ENCODE measurements at places on chromosomes 7 and 10.
A peak's percentile ranks its signal among the peaks of the same experiment; 100 is the strongest.

DNA sequence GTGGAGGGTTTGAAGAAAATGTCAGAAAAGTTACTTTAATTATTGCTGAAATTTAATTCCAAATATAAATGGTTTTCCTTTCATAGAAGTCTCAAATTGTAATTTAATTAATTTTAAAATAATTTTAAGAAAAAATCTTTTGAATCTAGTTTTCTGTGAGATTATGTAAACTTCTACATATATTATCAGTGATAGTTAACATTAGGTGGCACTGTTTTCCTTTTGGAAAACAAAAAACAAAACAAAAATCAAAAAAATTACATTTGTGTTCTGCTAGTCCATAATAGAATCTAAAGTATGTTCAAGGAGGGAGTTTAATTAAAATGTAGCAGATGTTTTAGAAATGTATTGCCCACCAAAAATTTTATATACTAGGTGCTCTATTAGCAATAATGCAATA is 1456.7 kb downstream of the REEP3 start:
- no peak for DNase-seq

DNA sequence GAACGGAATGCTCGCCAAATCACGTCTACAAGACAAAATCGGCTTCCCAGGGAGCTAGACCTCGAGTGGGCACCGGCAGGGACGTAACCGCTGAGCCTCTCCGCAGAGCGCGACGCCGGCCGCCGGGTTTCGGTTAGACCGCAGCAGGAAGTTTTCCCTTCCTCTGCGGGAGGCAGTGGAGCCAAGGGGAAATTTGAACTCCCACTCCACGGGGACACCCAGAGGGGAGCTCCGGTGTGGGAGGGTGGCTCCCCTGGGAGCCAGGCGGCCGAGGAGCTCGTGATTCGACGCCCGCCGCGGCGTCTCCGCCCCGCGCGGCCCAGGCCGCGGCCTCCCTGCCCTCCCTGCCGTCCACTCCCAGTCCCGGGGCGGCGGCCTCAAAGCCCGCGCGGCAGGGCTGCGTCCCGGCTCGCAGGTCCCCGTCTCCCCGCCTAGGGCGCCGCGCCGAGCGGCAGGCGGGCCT is 426 bp downstream of the SYPL1 start:
- no peak for DNase-seq

DNA sequence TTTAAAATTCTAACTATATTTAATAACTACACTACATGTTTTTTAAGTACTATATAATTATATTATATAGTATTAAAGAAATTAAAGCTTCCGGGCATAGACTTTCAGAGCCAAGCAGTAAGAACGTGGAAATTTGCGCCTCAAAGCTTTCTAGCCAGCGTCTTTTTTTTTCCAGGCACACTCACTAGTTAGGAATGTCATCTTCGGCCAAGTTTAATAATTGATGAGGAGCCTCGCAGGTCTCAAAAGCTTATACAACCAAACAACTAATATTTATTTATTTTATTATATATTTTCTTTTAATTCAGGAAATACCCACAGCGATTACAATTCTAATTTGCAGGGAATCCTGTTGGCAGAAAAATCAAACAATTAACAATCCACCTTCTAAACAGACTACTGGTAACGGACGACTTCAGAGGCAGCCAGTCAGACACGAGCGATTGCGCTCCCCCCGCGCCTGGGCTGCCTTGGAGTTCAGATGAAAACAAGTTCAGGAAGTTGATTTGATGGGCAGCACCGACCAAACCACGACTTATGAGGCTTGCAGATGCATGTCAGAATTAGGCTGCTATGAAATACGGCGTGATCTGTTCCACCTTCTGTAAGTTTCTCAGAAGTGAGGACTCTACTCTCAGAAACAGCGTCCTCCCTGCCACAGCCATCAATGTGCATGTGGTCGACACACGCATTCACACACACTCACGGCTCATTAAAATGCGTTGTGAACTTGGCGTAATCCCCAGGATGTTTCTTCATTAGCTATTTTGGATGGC is 431.8 kb upstream of the MGMT start:
- DNase-seq: no peak

DNA sequence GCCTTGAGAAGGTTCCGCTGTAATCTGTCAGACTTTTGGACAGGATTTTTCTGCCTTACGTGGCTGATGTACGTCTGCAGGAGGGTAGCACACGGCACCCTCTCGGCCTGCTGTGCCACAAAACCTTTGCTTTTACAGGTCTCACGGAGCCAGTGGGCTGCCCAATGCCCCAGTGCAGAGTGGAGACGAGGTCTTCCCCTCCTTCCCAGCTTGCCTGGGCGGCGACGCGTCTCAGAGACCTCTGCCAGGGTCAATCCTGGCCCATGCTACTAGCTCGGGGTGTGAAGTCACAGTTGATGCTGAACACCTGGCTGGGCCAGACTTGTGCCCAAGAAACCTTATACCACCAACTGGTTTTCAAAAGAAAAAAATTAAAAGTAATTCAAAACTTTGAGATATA is 526.4 kb downstream of the DNAJB6 start:
- no peak for DNase-seq

DNA sequence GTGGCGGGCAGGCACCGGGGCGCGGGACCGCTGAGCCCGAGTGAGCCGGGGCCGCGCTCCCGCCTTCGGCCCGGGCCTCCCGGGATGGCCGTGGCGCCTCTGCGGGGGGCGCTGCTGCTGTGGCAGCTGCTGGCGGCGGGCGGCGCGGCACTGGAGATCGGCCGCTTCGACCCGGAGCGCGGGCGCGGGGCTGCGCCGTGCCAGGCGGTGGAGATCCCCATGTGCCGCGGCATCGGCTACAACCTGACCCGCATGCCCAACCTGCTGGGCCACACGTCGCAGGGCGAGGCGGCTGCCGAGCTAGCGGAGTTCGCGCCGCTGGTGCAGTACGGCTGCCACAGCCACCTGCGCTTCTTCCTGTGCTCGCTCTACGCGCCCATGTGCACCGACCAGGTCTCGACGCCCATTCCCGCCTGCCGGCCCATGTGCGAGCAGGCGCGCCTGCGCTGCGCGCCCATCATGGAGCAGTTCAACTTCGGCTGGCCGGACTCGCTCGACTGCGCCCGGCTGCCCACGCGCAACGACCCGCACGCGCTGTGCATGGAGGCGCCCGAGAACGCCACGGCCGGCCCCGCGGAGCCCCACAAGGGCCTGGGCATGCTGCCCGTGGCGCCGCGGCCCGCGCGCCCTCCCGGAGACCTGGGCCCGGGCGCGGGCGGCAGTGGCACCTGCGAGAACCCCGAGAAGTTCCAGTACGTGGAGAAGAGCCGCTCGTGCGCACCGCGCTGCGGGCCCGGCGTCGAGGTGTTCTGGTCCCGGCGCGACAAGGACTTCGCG is 534 bp downstream of the FZD9 start:
- DNase-seq: no peak

DNA sequence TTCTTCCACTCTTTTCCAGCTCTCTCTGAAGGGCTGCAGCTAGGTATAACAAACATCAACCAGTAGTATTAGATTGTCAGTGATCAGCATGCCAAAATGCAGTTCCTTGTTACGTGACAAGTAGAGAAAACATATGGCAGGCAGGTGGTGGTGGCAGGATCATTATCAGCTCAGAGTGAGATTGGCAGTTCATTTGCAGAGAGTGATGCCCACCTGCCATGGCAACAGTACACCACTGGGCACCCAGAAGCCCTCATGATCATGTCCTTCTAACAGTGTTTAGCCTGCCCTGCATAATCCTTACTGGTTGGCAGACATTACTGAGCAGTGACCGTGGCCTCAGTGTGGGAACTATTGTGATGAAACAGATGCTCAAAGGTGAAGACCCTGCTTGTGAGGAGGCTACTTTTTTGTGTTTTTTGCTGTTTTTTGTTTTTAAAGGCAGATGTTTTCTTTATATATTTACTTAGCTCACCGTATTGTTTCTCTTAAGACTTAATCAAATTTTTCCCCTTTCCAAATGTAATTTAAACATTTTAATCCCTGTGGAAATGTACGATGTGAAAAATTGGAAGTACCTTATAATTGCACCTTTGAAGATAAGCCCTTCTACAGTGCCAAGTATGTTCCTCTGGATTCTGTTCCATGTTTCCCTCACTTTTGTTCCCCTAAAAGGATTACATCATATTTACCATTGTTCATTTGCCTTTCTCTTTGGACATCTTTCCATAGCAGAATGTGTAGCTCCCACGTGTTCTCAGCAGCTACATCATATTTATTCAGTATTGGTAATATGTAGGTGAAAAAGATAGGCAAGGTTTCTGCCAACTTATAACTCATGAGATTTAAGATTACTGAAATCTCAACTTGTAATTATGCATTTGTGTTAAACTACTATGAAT is 179.6 kb downstream of the SND1 start:
- DNase-seq: no peak

DNA sequence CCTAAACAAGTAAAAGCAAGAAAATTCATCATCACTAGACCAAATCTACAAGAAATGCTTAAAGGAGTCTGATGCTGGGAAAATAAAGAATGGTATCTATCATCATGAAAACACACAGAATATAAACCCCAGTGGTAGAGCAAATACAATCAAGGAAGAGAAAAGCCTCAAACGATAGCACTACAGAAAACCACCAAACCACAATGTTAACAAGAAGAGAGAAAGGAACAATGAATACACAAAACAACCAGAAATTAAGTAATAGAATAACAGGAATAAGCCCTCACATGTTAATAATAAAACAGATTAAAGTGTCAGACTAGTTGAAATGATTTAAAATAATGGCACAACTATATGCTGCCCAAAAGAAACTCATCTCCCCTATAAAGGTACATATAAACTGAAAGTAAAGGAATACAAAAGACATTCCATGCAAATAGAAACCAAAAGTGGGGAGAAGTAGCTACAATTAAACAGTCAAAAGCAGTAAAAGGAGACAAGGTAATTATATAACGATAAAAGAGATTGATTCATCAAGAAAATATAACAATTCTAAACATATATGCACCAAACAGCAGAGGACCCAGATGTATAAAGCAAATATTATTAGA is 77.3 kb downstream of the JMJD1C start:
- DNase-seq: no peak

- no peak for DNase-seq
Measured at GRCh38 chr10:775245-776075, 86.0 kb upstream of the DIP2C start.

DNA sequence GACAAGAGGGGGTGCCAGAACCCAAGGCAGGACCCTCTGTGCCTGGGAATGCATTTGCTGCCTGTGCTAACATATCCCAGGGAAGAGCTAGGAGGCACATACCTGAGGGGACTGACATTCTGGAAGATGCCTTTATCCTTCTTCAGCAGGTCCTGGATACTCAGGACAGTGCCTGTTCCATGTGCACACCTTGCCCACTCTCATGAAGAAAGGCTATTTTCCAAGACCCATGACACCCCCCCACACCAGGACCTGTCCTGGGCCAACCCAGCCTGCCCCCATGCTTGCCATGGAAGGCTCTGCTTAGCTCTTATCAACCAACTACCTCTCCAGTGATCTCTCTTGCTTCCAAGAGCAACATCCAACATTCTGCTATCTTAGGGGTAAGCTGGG is 67.2 kb upstream of the CAMK2B start:
- DNase-seq: no peak

GRCh38 chr10:42963312-42963711 is 113.6 kb upstream of the RET start:
- no peak for DNase-seq

GRCh38 chr7:134836447-134836846 is 57.0 kb downstream of the CALD1 start:
- DNase-seq: no peak

DNA sequence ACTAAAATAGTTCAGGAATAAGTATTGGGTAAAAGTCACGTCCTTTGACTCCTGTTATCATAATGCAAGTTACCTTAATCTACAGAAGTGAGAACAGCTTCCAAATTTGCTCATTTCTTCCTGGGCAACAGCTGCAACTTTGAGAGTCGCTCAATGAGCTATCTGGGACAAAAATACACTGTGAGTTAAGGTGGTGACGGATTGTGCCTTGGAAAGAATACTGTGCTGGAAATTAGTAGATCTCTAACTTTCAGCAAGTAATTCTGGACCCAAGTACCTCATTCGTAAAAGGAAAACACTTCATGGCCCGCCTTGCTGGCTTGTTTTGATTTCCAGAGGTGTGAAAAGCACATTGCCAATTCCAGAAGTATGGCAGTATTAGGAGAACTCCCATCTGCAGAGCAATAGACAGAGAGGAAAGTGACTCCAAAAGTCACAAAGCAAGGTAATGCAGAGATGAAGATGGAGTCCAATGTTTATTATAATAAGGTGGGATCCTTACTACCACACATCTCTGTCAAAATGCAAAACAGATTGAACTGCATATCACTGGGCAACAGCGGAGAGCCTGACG is 626.0 kb downstream of the SORCS3 start:
- DNase-seq: no peak

- no peak for DNase-seq
Measured at GRCh38 chr7:30572212-30572841, 22.4 kb upstream of the GARS1 start.

- DNase-seq: no peak
Measured at GRCh38 chr10:114684084-114684821, 26.2 kb upstream of the ABLIM1 start.

DNA sequence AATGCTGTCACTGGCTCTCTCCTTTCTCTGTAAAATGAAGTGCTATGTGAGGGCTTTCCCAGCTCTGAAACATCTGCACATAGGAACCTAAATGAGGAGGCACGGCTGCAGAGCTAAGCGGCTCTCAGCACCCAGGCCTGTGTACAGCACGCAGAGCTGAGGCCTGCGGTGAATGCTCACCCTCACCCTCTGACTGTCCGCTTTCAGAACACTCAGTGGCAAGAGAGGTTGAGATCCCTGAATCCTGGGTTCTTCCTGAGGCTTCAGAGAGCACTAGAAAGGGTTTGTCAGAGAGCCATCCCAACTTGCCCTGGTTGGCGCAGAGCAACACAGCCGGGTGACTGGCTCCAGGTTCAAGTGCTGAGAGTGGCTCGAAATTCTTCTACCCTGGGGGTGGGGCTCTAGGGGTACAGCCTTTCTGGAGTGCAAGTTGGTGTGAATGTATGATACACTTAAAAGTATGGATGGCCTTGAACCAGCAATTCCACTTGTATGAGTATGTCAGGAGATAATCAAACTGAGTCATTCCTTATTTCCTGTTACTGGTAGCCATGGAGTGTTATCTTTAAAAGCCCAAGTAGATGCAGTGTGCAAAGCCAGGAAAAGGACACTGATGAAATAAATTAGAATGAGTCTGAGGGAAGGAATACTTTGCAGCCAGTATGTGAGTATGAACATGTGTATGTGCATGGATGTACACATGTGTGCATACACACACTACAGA is 1.7 kb upstream of the CCDC201 start:
- DNase-seq: peak; percentile 59

DNA sequence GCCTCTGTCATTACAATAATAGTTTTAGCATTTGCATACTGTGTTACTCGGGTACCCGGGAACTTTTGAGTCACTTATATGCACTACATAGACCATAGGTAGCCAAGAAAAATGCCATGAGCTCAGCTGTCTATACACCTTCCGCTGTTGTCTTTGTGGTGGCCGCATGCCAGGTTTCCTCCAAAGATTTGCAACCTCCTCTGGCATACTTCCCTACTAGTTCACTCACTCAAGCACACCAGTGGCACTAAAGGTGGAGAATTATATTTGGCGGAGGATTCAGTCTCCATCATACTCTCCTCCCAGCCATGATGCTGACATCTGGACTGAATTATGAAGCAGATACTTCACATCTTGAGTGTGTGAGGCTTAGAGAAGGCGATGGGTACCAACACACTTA is 35.6 kb upstream of the GRB10 start:
- DNase-seq: no peak

Data from fibroblast of skin of left biceps (primary cell).